Renal cortical epithelial cell (primary cell): ENCODE measurements at places on chromosomes 6 and 20.
A peak's percentile ranks its signal among the peaks of the same experiment; 100 is the strongest.

- DNase-seq = no peak
Observed at GRCh38 chr6:130008236-130008873, 10.0 kb upstream of the L3MBTL3 start.

GRCh38 chr6:100203400-100203799 is 209.4 kb upstream of the MCHR2 start:
- peak; percentile 97 for DNase-seq

DNA sequence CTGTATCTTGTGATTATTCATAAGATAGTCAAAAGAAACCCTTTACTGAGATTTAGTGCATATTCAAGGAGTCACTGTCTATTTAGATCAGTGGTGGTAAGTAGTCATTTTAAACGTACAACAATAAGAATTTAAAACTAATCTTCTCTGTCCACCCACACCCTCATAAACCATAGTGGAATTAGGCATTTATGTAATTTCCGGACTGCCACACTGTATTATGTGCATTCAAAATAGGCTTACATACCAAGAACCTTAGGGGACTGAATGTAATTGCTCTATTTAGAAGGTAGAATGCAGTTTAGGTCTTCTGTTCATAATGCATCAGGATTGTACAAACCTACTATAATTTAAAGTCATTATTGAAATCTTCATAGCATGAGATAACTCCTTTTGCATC is 685.4 kb downstream of the TENT5A start:
- DNase-seq = no peak

DNA sequence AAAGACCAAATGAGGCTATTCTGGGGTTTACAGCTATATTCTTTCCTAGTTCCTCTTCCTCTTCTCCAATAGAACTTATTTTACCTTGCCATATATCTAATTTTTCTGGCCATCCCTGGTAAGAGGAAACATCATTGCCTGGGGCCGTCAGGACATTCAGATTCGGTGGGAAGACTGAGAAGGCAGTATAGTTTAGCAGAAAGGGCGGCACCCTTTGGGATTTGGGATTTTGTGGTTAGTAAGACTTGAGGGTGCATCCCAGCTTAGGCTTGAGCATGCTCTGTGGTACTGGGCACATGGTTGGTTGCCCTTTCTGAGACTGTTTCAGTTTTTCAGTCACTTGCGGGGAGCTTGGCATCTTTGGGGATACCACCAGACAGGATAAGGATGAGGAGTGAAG is 21.1 kb downstream of the SCUBE3 start:
- no peak for DNase-seq

- DNase-seq = no peak
Observed at GRCh38 chr6:53984581-53984980, 126.7 kb upstream of the MLIP start.

DNA sequence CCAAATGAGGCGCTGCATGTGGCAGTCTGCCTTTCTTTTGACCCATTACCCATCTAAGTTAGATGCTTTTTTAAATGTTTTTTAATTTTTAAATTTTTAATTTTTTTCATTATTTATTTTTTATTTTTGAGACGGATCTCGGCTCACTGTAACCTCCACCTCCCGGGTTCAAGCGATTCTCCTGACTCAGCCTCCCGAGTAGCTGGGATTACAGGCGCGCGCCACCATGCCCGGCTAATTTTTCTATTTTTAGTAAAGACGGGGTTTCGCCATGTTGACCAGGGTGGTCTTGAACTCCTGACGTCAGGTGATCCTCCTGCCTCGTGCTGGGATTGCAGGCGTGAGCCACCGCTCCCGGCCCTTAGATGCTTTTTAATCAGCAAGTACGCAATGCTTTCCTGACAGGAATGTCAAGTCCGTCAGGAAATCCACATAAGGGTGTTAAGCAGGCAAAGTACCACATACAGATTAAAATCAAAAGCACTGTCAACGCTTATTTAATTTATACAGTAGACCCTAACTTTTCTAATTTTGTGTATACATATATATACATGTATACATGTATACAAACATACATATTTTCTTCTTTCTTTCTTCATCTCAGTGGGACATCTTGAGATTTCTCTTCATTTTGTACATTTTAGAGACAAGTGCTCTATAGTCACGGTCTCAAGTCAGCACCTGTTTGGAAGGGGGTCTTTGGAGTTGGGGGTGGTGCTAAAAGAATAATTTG is 995 bp upstream of the GSTA4 start:
- peak; percentile 78 for DNase-seq

DNA sequence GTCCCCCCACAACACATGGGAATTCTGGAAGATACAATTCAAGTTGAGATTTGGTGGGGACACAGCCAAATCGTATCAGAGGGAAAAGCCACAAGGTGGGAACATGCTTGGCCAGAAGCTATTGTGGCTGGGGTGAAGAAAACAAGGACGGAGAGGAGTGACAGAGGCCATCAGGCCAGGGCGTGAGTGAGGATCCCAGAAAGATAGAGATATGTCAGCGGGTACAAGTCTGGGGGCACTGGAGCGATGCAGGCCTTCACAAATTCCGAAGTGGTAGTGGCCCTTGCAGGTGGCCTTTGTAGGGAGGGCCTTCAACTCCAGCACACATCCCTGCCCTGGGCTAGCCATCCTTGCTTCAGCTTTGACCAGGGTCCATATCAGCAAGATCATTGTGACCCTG is 159.1 kb downstream of the BCAS1 start:
- DNase-seq = no peak

DNA sequence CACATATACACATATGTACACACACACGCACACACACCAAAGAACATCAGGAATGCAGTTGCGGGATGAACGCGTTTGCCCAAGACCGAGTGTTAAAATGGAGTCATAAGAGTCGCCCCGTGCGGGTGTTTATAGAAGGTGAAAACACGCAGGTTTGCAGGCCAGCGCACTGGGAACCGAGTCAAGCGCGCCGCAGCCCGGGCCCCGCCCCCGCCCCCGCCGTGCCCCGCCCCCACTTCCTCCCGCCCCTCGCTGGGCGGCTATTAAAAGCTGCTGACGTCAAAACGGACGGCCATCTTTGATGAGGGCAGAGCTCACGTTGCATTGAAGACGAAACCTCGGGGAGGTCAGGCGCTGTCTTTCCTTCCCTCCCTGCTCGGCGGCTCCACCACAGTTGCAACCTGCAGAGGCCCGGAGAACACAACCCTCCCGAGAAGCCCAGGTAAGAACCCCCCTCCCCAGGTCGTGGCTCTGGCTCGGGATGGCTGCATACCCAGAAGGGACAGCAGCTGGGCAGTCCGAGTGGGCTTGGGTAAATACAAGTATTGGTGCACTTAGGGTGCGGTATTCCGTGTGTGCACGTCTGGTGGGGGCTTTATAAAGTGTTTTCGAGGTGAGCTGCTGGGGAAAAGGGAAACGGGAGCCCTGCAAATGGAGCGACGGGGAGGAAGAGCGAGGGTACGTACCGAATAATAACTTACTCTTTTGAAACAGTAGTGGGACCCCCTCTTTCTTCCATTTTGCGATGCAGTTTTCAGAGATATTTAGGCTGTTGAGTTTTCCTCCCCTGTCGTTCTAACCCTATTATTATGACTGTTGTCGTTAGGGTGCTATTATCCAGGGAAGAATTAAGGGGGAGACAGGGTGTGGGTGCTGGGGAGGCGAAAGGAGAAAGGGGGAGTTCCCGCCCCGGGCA is at the start of gene SNAP25:
SNAP25 (plus strand) TSS at position 295 of the 916 bp plus-strand sequence. CDS start 56,662 bp downstream, outside the sequence.
- DNase-seq = peak; percentile 47

- DNase-seq = peak; percentile 41
Observed at GRCh38 chr20:32354592-32355416, 3.3 kb upstream of the ASXL1 start.

GRCh38 chr20:18737140-18737539 is 76.4 kb upstream of the SCP2D1 start:
- no peak for DNase-seq

- no peak for DNase-seq
Observed at GRCh38 chr6:165937564-165938358, 229.9 kb downstream of the TBXT start.

GRCh38 chr20:51695574-51696303 is 72.5 kb downstream of the ATP9A start:
- DNase-seq = peak; percentile 75

DNA sequence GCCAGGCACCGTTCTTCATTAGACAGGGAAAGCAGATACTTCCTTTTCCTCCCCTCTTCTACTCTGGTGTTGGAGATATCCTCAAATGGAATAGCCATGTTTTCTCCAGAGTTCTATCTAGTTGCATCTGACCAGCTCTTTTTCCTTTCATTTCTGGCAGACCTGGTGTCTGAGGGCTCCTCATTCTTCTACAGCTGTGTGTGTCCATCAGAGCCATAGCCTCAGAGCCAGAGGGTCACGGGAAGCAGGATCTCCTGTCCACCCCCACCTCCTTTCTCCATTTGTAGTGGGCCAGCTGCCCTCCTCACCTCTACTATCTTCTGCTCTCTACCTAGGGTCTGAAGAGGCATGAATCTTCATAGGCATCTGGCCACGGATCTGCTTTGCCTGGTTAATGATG is 57.0 kb downstream of the TSPYL4 start:
- DNase-seq = no peak

DNA sequence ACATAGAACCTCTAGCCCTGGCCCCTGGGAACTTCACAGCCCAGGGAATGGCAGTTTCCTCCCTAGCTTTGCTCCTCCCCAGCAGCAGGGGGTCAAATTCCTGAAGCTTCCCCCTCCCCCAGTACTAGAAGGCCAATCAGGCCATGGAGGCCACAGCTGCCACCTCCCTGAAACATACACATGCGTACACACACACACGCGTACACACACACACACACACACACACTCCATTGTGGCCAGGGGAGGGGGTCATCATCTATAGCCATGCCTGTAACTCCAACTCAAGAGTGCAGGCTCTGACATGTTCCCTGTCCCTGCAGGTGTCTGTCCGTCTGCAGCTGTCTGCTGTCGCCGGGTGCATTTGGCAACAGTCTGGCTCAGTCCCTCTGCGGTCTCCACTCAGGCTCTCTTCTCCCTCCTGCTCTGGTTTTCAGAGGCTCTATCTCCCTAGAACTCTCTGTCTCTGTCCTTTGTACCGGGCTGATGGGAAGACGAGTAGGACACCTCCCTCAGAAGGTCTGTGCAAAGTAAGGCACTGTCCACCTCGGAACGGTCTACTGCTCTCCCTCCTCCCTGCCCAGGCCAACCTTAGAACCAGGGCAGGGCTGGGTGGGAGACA is 1.4 kb downstream of the LRFN2 start:
- DNase-seq = no peak
